Liver (tissue), 10 donors: ENCODE measurements at places on chromosomes 5 and 9. TPM values are rescaled to one million over a fixed set of nuclear protein-coding genes. Genes with fewer than 3 reads are reported as not detected.
A peak's percentile ranks its signal among the peaks of the same experiment; 100 is the strongest.

Gene CDKN2A
- 0.23 TPM for total RNA-seq

Gene BICD2
- 15.9 TPM for total RNA-seq

Gene TAF11L7
- not detected for total RNA-seq

GRCh38 chr9:5561828-5562488 is 51.6 kb downstream of the PDCD1LG2 start:
- H3K27me3 ChIP-seq = no peaks in the 10 kb centered on the region
- no peaks in the 10 kb centered on the region for H3K36me3 ChIP-seq
- H3K4me1 ChIP-seq = no peaks in the 10 kb centered on the region
- H3K27ac ChIP-seq = no peak overlapping the region

DNA sequence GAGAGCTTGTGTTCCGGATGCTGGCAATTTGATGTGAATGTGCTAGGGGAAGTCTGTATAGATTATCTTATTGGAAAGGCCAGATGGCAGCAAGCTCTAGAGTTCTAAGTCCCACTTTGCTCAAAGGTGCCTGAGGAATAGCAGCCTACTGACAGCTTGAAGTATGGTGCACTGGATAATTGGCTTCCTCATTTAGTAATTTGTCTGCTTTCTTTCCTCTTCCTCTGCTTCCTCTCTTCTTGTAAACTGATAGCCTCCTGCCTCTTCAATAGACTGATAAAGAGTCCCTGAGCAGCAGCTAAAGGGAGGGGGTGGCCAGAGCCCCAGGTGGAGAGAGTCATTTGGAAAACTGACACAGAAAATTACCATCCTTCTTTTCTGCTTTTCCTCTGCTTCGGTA is 177.3 kb downstream of the FGF1 start:
- H3K27ac ChIP-seq = peak overlapping the region; percentile 42
- H3K4me1 ChIP-seq = peaks cover 33% of the 10 kb centered on the region
- no peaks in the 10 kb centered on the region for H3K36me3 ChIP-seq
- DNase-seq = no peak
- H3K4me3 ChIP-seq = no peak overlapping the region

GRCh38 chr5:67196537-67197059 is at the start of gene CD180:
Gene CD180, minus strand, starts transcription at chr5:67196799. Its CDS starts 158 bp downstream, at chr5:67196641.
- H3K36me3 ChIP-seq = no peaks in the 10 kb centered on the region
- H3K4me1 ChIP-seq = no peaks in the 10 kb centered on the region
- no peaks in the 10 kb centered on the region for H3K27me3 ChIP-seq
- no peak within 1 kb of the TSS for H3K27ac ChIP-seq
- no peak for DNase-seq

DNA sequence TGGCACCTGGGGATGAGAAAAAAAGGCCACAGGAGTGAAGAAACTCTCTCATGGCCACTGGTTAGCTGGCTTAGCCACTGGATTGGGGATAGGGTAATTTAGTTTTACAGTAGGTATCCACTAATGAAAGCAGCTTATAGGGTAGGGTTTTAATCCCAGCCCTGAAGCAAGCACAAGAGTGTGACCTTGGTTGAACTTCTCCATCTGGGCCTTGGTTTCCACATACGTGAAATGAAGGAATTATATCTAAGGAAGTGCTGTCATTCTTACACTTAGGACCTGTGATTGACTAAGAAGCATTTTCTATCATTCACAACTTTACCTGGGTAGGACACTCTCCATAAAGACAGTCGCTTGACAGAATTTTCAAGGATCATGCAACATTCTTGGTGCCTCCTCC is 49.6 kb downstream of the FAT2 start:
- no peaks in the 10 kb centered on the region for H3K27me3 ChIP-seq
- no peak overlapping the region for H3K27ac ChIP-seq
- H3K36me3 ChIP-seq = no peaks in the 10 kb centered on the region
- no peaks in the 10 kb centered on the region for H3K4me1 ChIP-seq

- no peak overlapping the region for H3K27ac ChIP-seq
- H3K27me3 ChIP-seq = no peaks in the 10 kb centered on the region
- no peaks in the 10 kb centered on the region for H3K36me3 ChIP-seq
- no peak overlapping the region for H3K4me3 ChIP-seq
- H3K4me1 ChIP-seq = no peaks in the 10 kb centered on the region
Observed at GRCh38 chr5:40866844-40867243, 25.7 kb downstream of the CARD6 start.

DNA sequence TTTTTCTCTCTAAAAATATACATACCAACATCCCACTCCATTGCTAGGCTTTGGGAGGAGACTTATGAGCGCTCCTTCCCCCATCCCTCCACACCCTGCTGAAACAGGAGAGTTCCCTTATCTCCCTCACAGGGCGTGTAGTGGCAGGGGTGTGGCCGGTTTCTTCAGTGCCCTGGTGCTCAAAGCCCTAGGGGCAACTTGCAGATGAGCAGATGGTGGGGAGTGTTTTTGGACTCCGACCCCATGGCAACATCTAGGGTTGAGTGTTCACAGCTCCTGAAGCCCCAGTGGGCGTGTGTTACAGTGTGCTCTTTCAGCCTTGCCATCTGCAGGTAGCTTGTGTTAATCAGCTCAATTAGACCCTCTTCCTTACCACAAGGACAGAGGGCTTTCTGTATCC is 409.5 kb downstream of the MAT2B start:
- no peak overlapping the region for H3K27ac ChIP-seq
- H3K4me3 ChIP-seq = no peak overlapping the region
- H3K27me3 ChIP-seq = no peaks in the 10 kb centered on the region
- no peaks in the 10 kb centered on the region for H3K4me1 ChIP-seq
- DNase-seq = no peak

DNA sequence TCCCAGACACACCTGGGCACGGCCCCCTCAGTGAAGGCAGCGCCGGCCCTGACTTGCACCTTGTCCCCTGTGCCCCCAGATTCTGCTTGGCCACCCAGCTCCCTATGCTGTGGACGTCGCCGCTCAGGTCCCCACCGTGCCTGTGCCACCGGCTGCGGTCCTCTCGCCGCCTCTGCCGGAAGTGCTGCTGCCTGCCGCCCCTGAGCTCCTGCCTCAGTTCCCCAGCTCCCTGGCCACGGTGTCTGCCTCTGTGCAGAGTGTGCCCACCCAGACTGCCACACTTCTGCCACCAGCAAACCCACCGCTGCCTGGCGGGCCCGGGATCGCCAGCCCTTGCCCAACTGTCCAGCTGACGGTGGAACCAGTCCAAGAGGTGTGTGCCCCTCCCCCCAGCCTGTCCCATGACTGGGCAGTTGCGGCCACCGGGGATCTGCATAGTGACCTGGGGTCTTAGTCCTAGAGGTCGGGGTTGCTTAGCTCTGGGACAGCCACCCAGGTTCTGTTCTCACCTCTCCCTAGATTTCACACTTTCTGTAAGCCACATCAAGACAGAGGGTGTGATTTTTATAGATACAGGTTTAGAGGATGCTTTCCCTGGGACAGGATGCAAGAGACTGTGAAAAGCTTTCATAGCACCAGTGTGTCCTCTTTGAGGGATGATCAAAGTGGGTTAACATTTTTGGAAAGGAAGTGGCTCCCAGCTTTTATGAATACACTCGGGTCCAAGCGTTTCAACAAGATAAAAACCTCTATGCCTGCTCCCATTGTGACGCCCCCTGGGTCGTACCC is 78.0 kb downstream of the WNK2 start:
- no peak overlapping the region for H3K27ac ChIP-seq
- DNase-seq = peak; percentile 31
- no peak overlapping the region for H3K4me3 ChIP-seq
- no peaks in the 10 kb centered on the region for H3K4me1 ChIP-seq
- no peaks in the 10 kb centered on the region for H3K27me3 ChIP-seq

DNA sequence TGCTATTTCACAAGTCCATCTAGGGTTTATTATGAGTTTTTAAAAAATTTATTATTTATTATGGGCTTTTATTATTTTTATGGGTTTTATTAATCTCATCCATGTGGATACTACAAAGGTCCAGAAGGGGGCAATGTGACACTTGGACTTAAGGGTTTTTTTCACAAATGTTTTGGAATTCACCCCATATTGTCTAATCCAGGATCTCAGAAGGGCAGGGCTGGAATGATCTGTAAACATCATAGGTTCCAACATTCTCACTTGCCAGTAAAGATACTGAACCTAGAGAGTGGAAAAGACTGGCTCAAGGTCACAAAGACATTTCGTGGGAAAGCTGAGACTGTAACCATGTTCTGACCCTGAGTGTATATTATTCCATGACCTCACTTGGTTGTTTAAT is 35.6 kb downstream of the NIM1K start:
- no peak overlapping the region for H3K4me3 ChIP-seq
- no peaks in the 10 kb centered on the region for H3K36me3 ChIP-seq
- peaks cover 7% of the 10 kb centered on the region for H3K4me1 ChIP-seq

GRCh38 chr5:135505973-135506372 is 29.8 kb downstream of the NEUROG1 start:
- no peak overlapping the region for H3K27ac ChIP-seq
- DNase-seq = no peak
- H3K4me1 ChIP-seq = no peaks in the 10 kb centered on the region
- no peak overlapping the region for H3K4me3 ChIP-seq
- no peaks in the 10 kb centered on the region for H3K36me3 ChIP-seq
- peaks cover 2% of the 10 kb centered on the region for H3K27me3 ChIP-seq

DNA sequence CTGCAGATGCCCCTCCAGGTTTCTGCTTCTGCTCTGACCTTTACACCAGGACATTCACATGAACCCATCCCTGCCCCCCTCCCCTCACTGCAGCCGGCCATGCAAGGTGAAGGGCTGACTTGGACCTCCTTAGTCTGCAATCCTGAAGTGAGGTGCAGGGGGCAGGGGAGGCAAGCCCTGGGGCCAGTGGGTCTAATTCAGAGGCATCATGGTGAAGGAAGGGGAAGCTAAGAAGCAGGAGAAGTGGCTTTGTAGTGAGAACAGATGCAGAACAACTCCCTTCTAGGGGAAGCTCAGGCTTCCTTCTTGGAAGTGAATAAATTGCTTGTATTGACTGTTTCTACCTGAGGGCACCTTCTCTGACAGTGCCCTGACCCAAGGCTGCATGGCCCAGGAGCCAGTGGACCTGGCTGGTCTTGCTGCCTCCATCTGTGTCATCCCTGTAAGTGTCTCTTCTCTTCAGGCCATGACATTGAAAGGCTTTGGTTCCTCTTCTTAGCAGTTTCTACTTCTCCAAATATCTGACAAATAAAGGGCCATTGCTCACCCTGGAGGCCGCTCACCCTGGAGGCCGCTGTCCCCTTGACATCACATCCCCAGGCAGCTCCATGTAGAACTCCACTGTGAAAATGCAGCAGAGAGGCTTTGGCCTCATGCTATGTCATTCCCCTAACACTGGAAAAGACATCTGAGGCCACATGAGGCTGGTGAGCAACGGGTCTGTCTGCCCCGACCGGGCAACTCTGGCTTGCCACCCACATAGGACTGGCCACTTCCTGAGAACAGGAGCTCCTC is 55.3 kb downstream of the GADD45G start:
- H3K4me3 ChIP-seq = no peak overlapping the region
- no peak overlapping the region for H3K27ac ChIP-seq
- H3K4me1 ChIP-seq = peaks cover 53% of the 10 kb centered on the region
- no peaks in the 10 kb centered on the region for H3K27me3 ChIP-seq
- H3K36me3 ChIP-seq = no peaks in the 10 kb centered on the region

DNA sequence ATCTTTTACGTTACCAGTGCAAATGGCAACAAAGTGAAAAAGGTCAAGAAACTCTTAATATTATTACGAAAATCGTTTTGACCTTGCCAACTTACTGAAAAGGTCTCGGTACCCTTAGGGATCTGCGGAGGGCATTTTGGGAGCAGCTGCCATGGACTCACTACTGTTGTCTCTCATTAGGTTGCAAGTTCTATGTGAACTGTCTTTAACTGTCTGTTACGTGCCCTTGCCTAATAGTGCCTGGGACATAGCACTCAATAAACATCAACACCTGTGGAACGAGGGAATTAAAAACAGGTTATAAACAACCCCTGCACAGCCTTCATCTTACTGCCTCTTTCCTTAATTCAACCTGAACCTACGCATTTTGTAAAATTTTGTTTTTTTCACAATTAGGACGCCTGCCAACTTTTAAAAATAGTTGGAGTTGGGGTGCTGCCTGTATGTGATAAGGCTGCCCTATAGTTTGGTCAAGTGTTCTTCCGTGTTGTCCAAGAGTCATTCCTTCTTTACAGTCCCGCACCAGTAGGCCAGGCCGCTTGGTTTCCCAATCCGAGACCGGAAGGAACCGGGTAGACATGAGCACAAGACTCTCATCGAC is 527 bp upstream of the SREK1 start:
- no peaks in the 10 kb centered on the region for H3K36me3 ChIP-seq
- H3K27me3 ChIP-seq = no peaks in the 10 kb centered on the region
- H3K27ac ChIP-seq = peak overlapping the region; percentile 100
- peak overlapping the region; percentile 99 for H3K4me3 ChIP-seq
- DNase-seq = no peak

DNA sequence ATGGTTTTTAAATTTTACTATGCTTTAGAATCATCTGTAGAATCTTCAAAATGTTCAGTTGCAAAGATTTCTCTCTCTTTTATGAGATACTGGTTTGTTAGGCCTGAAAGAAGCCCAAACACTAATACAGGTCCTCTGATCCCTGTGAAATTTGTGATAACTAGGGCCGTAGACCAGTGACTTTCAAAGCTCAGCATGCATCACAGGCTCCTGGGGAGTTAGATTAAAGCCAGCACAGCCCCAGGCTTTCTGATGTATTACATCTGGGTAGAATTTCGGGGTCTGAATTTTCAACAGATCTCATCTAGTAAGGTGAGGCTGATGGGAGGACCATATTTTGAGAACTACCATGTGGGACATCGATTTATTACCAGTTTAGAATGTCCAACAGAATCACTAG is 194.1 kb upstream of the PTPRD start:
- DNase-seq = no peak
- no peaks in the 10 kb centered on the region for H3K36me3 ChIP-seq
- no peaks in the 10 kb centered on the region for H3K4me1 ChIP-seq
- H3K4me3 ChIP-seq = no peak overlapping the region
- H3K27ac ChIP-seq = no peak overlapping the region

DNA sequence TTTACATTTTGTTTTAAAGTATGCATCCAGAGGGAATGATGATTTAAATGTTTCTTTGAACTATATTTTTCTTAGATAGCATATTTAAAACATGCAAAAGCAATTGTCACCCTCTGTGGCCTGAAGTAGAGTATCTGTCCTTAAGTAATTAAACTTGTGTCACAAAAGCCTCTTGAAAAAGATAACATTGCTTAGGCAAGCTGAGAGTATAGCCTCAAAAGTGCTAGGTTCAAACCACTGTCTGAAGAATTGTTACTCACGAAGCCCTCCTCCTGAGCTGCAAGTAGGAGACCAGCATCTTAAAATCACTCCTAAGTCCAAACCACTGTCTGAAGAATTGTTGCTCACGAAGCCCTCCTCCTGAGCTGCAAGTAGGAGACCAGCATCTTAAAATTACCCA is 378.0 kb upstream of the PRR16 start:
- DNase-seq = no peak
- H3K27me3 ChIP-seq = peaks cover 2% of the 10 kb centered on the region
- H3K4me3 ChIP-seq = no peak overlapping the region

GRCh38 chr5:173903396-173904140 is 15.4 kb downstream of the CPEB4 start:
- H3K4me1 ChIP-seq = peaks cover 21% of the 10 kb centered on the region
- no peak overlapping the region for H3K27ac ChIP-seq
- H3K27me3 ChIP-seq = no peaks in the 10 kb centered on the region

GRCh38 chr9:115057559-115057958 is 60.4 kb downstream of the TNC start:
- no peak overlapping the region for H3K4me3 ChIP-seq
- H3K27ac ChIP-seq = no peak overlapping the region
- no peaks in the 10 kb centered on the region for H3K27me3 ChIP-seq
- no peaks in the 10 kb centered on the region for H3K36me3 ChIP-seq
- no peaks in the 10 kb centered on the region for H3K4me1 ChIP-seq

- no peaks in the 10 kb centered on the region for H3K36me3 ChIP-seq
- no peak overlapping the region for H3K4me3 ChIP-seq
- no peak overlapping the region for H3K27ac ChIP-seq
- no peaks in the 10 kb centered on the region for H3K4me1 ChIP-seq
Observed at GRCh38 chr5:109880907-109881685, 191.4 kb downstream of the MAN2A1 start.

- no peak overlapping the region for H3K27ac ChIP-seq
- peak overlapping the region; percentile 54 for H3K4me3 ChIP-seq
Observed at GRCh38 chr5:26009742-26010141, 1028.6 kb downstream of the CDH9 start.
